ENCODE measurements at places on chromosomes 2 and 18.

DNA sequence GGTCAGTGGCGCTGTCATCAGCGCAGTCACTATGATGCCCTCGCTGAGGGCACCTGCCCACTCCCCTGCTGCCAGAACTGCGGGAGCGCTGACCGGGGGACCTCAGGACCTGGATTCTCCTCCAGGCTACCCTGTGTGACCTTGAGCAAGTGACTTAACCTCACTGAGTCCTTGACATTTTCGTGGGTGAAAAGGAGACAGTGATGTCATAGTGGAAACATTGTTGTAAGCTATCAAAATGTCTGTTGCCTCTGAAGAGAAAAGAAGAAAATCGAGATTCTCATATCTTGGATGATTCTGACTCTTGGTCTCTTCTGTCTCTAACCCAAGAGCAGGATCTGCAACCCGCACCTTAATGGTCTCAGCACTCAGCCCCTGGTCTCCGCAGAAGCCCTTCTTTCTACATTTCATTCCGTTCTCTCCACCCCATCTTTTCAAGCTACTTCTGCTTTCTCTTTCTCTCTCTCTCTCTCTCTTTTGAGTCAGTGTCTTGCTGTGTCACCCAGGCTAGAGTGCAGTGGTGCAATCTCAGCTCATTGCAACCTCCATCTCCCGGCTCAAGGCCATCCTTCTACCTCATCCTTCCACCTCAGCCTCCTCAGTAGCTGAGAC lies 978 bp upstream of the TUBA4A start:
- peak; percentile 29 for DNase-seq

DNA sequence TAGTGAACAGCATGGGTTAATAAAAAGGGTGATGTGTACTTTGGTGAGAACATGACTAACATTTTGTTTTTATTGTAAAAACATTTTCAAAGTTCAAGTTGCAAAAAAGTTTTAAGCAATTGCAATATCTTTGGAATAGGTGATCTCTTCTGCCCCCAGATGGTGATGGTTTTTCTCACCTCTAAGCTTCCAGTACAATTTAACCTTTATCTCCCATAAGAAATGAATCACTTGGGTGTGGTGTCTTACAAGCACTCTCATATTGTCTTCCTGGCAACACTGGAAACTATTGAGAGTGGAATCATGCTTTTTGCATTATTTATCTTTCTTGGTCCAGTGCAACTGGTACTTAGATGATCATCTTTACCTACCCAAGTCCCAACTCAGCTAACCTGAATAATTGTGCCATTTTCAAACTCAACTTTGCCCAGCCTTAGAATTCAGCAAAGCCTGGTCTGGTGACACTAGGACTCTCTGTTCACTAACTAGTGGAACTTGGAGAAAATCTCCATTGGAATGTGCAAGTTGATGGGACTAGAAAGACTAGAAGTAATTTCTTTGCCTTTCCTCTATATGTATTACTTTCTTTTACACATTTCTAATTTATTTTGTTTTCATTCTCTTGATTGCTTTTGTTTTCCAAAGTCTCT lies 964.7 kb upstream of the ZEB2 start:
- DNase-seq: peak; percentile 79

GRCh38 chr2:29323961-29324360 lies 208.7 kb downstream of the CLIP4 start:
- DNase-seq: no peak

DNA sequence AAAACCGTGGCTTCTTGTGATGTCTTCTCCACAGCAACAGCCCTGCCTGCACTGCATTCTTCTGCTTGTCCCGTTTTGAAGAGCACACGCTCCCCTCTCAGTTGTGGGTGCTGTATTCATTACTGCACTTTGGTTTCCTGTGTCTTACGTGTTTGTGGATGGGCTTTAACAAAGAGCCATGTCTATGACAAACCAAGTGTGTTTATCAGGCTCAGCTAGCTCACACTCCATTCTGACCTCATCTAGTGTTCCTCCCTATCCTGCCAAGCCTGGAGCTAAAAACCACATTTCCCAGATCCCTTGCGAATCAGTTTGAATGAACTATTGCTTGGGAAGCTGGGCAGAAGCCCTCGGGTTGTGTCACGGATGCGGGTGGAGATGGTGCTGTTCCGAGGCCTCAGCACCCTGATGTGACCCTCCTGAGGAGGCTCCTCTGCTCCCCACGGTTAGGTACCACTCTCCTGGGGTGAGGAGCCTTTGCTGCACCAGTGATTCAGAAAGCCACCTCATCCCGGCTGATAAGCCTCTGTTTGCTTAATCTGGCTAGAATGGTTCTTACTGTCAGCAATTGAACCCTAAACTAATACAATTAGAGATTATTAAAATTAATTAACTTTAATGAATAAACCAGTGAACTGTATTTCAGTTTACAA lies 116.5 kb downstream of the GALR1 start:
- DNase-seq: no peak

- no peak for DNase-seq
These were observed 25.2 kb downstream of the NPPC start for GRCh38 chr2:231900972-231901371.

- peak; percentile 35 for DNase-seq
These were observed at the start of gene KCNK3 for GRCh38 chr2:26692279-26692896. KCNK3 (plus strand) TSS chr2:26692722; CDS start chr2:26692876, 154 bp downstream.

DNA sequence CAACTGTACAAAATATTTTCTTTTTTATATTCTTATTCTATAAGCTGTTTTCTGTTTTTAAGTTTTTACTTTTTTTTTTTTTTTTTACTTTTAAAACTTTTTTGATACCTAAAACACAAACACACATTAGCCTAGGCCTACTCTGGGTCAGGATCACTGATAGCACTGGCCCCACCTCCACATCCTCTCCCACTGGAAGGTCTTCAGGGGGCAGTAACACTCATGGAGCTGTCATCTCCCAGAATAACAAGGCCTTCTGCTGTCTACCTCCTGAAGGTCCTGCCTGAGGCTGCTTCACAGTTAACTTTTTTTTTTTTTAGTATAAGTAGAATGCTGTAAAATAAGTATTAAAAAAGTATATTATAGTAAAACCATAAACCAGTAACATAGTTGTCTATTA lies 415.1 kb downstream of the PTPRM start:
- DNase-seq: no peak

DNA sequence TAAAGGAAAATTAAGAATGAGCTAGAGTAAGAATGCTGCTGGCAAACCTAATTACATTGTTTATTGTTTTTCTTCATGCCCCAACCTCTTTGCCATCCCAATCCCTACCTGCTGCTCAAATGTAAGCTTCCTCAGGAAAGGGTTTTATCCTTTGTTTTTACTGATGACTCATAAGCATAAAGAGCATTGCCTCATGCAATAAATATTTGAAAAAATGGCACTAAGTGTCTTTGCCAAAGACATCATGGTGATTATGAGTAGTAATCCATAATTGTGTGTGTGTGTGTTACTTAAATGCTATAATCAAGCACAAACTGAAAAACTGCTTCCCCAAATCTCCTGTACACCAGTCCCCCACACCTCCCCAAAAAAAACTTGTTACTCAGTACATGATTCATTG lies 53.4 kb downstream of the DNER start:
- peak; percentile 20 for DNase-seq

DNA sequence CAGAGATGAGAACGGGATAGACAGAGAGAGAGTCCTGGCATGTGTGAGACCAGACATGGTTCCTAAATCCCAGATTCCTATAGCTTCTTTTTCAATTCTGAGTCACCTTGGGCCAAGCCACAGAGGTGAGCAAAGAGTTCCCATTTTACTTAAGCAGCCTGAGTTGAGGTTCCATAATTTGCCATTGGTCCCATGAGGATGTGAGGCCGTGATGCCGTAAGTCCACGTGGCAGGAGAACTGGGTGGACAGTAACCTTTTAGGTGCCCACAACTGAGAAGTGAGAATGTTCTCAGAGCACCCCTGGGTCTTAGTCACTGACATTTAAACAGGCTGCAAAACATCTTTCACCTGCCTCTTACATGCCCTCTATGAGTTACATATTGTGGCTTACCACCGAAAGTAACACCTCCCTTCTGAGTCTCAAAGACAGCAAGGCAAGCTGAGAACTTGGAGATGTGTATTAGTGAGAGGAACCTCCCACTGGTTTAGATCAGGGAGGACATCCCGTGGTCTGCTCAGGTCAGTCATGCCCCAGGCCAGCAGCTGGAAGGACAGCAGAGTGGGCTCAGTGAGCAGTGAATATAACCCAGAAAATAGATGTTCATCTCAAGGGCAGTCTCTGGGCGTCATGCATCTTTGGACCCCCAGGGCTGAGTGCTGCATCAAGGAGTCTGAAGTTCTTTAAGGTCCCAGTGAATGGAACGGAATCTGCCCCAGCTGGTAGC lies 127.9 kb upstream of the LGALSL start:
- DNase-seq: no peak

- DNase-seq: no peak
These were observed 5.7 kb downstream of the PROC start for GRCh38 chr2:127423880-127424279.

GRCh38 chr2:7837237-7837760 lies 844.6 kb upstream of the ID2 start:
- no peak for DNase-seq

- no peak for DNase-seq
These were observed 147.0 kb downstream of the GCA start for GRCh38 chr2:162490761-162491470.

DNA sequence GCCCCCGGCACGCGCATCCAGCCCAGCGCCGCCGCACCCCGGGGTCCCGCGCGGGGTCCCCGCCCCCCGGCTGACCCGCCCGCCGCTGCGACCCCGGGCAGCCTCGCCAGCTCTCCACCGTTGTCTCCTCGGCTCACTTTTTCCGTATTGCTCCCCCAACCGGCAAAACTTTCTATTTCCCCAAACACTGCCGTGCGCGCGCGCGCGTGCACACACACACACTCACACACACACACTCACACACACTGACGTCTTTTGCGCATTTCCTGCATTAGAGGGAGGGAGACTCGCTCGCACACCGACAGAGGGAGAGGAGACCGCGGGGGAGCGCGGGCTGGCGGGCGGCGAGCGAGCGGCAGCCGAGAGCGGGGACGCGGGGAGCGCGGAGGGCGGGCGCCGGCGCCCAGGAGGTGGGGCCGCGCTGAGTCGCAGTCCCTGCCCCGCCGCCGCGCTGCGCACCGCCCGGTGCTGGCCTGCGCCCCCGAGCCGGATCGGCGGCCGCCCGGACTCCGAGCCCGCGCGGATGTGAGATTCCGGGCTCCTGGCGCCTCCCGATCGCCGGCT lies 542 bp upstream of the PRKCE start:
- DNase-seq: peak; percentile 98

GRCh38 chr2:65046633-65047407 lies 9.4 kb upstream of the CEP68 start:
- DNase-seq: no peak

- no peak for DNase-seq
These were observed 371.3 kb downstream of the SLC4A3 start for GRCh38 chr2:219998714-219999227.

GRCh38 chr2:177604271-177605065 lies 211.9 kb downstream of the AGPS start:
- DNase-seq: peak; percentile 68

- DNase-seq: no peak
These were observed 33.8 kb upstream of the RASGRP3 start for GRCh38 chr2:33442528-33443079.

GRCh38 chr2:468648-469336 lies 180.9 kb upstream of the ALKAL2 start:
- no peak for DNase-seq

DNA sequence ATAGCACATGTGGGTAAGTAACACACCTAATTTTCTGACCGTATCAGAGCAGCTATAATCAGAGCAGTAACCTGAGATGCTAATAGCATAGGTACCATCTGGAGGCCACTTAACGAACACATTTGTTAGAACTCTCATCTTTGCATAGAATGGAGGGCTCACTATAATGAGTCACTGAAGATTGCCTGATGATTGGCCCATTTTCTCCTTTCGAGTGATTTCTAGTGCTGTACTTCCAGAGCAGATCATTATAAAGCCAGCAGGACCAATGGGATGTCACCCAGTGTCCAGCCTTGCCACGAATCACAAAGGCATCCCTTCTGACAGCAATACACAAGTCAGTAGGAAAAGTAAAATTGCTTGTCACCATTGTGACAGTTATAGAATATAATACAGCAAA lies 81.7 kb upstream of the REV1 start:
- DNase-seq: no peak

GRCh38 chr2:106812383-106812782 lies 73.6 kb downstream of the ST6GAL2 start:
- DNase-seq: peak; percentile 6

DNA sequence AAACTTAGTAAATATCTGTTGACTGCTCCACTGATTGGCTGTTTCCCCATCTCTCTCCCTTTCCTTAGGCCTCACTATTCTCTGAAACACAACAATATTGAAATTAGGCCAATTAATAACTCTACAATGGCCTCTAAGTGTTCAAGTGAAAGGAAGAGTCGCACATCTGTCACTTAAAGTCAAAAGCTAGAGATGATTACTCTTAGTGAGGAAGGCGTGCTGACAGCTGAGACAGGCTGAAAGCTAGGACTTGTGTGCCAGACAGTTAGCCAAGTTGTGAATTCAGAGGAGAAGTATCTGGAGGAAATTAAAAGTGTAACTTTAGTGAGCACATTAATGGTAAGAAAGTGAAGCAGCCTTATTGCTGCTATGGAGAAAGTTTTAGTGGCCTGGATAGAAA lies 48.4 kb downstream of the PLEK start:
- no peak for DNase-seq

DNA sequence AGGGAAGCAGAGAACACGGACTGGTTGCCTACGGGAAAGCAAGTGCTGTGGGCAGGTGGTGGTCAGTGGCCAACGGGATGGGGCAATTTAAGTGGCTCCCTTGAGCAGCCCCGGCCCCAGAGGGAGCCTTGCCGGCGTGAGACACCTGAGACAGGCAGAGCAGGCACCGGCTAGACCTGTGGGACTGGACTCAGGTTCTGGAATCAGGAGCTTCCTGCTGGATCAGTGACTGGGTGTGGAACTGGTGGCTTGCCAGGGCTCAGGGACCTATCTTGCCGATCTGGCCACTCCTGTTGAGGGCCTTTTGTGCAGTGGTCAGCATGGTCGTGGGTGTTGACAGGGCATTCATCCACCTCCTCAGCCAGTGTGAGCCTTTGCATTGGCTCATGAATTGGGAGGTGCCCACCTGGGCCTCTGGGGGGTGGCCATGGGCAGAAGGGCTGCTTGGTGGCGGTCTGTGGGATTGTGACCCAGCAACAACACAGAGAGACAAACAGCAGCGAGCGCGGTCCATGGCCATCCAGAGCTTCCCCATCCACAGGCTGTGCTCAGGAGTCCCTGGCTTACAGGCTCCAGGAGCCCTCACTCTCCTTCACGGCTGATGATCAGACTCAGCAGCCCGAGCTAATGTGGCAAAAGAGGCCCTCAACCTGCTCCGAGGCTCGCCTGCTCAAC lies 85.4 kb upstream of the ZNF516 start:
- no peak for DNase-seq

All from iris pigment epithelial cell (primary cell).